ENCODE measurements at places on chromosomes 13 and 19.

DNA sequence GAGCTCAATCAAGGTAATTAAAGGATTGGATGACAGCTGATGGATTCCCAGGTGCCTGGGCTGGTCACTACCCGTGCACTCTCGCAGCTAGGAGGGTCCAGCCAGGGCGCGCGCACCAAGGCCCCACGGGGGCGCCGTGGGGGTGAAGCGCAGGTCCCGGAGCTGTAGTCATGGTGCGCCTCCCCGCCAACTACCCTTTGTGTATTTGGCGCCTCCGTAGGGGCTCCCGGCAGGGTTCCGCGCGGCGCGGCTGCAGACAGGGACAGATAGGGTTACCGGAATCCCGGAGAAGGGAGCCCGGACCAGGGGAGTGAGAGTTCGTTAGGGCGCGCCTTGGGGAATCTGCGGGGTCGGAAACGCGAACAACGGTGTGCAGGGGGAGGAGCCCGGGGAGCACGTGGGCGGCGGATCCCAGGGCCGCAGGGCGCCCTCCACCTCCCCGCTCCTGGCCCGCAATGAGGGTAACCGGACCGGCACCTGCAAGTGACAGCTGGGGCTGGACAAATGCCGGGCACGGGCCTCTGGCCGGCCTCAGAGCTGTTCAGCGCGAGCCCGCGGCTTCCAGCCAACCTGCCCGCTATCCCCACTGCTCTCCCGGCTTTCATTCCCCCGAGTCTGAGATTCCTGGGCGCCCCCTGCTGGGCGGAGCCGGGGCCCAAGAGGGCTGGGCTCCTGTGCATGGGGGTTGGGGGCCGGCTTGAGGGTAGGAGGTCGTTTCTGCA, 3.4 kb upstream of the PRAM1 start:
- peak; percentile 55 for DNase-seq

GRCh38 chr19:31261019-31261602, 88.1 kb downstream of the TSHZ3 start:
- DNase-seq = peak; percentile 15

GRCh38 chr13:46846726-46847125, 49.8 kb upstream of the ESD start:
- no peak for DNase-seq

DNA sequence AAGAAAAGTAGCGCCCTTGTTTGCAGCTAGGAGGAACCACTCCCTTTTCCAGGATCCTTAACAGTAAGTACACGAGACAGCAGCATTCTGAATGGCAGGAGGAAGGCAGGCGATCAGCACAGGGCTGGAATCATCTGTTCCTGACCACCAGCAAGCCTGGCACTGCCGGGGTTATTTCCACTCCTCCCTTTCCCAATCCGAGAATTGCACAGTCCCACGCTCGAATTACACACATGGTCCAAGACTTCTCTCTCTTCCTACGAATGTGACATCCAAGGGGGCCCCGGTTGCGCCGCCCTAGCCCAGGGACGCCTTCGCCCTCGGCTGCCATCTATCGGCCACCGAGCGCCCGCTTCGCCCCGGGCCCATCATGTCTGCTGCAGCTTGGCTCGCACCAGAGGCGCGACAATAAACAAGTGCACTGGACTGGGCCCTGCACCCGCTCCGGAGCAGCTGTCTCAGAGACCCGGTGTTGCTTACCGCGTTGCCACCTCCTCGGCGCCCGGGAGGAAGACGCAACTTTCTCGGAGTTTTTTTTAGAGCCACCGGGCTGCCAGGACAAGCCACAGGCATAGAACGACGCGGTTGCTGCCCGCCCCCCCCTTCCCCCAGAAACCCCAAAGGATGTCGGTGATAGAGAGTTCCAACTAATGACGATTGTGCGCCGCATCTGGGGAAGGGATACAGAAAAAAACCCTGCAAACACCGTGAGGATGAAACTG, at the start of gene SLITRK5:
SLITRK5 (plus strand) TSS at position 341 of the 722 bp plus-strand sequence. CDS start 4,018 bp downstream, outside the sequence.
- DNase-seq = peak; percentile 37

DNA sequence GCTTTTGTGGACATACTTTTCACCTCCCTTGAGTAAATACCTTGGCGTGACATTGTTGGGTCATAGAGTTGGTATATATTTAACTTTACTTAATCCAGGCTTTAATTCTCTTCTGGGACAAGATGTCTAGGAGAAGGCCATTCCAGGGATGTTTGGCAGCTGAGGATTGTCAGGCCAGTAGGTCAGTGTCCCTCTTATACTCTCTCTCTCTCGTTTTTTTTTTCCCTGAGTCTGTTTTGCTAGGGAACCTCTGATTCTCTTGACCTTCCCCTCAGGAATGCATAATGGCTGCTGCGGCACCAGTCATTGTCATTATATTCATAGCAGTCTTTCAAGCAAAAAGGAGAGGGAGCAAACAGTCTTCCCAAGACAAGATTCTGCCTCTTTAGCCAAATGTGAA, 48.8 kb downstream of the BICRA start:
- DNase-seq = no peak

DNA sequence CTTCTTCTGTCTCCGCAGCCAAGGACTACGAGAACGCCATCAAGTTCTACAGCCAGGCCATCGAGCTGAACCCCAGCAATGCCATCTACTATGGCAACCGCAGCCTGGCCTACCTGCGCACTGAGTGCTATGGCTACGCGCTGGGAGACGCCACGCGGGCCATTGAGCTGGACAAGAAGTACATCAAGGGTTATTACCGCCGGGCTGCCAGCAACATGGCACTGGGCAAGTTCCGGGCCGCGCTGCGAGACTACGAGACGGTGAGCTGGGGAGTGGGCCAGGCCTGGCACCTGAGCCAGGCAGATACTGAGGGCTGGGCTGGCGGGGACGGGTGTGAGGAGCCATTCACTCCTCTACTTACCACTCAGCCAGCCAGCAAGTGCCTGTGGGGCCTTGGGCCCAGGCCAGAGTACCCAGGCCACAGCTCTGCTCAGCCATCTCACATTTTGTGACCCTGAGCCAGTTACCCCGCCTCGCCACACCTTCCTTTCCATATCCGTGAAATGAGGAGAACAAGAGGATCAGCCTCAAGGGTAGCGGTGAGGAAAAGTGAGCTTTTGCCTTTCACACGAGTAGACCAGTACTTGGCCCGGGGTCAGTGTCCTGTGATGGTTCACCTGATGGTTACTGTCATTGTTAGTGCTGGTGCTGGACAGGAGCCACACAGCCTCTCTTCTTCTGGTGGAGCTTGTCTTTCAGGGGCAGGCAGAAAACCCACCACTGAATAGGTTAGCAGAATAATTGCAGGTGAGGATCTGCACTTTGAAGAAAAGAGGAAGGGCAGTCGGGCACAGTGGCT, 7.0 kb downstream of the PPP5C start:
- DNase-seq = no peak

GRCh38 chr13:62377838-62378237, 962.2 kb upstream of the PCDH20 start:
- DNase-seq = no peak

GRCh38 chr19:43555185-43555770, 20.0 kb downstream of the XRCC1 start:
- DNase-seq = peak; percentile 68

GRCh38 chr13:33649212-33649878, 168.6 kb upstream of the RFC3 start:
- DNase-seq = no peak

DNA sequence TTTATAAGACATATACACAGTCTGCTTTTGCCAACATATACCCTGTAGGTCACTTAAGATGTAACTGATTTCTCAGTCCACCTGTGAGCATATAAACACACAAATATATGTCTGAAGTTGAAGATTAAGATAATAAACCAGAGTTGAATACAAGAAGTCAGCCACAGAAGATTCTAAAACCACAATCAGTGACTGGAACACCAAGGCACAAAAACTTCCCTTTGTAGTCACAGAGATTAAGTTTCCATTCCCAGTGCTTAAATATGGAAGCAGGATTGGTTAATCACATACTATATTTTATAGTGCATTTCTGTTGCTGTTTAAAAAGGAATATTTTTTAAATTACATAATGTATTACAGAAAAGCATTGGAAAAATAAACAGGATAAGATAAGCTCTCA, 39.9 kb downstream of the MTMR6 start:
- no peak for DNase-seq

- no peak for DNase-seq
Measured at GRCh38 chr19:31073485-31074198, 275.6 kb downstream of the TSHZ3 start.

DNA sequence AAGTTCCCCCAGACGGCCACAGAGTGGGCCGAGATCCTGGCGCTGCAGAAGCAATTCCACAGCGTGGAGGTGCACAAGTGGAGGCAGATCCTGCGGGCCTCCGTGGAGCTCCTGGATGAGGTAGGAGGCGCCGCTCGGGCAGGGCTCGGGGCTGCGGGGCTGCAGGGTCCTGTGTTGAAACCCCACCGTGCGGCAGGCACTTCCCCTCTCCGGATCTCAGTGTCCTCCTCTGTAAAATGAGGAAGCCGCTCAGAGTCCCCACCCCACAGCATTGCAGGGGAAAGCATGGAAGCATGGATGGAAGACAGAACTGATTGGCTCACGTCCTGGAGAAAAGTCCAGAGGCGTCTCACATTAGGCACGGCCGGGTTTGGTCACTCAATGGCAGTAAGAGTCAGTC, 6.8 kb upstream of the SCN1B start:
- DNase-seq = no peak

GRCh38 chr19:1062387-1063029, 4.5 kb upstream of the ARHGAP45 start:
- no peak for DNase-seq

- no peak for DNase-seq
Measured at GRCh38 chr19:12800923-12801465, 606 bp downstream of the PRDX2 start.

GRCh38 chr13:45119469-45119990, 780 bp upstream of the GTF2F2 start:
- peak; percentile 59 for DNase-seq

- DNase-seq = no peak
Measured at GRCh38 chr19:47490847-47491246, 6.8 kb upstream of the KPTN start.

DNA sequence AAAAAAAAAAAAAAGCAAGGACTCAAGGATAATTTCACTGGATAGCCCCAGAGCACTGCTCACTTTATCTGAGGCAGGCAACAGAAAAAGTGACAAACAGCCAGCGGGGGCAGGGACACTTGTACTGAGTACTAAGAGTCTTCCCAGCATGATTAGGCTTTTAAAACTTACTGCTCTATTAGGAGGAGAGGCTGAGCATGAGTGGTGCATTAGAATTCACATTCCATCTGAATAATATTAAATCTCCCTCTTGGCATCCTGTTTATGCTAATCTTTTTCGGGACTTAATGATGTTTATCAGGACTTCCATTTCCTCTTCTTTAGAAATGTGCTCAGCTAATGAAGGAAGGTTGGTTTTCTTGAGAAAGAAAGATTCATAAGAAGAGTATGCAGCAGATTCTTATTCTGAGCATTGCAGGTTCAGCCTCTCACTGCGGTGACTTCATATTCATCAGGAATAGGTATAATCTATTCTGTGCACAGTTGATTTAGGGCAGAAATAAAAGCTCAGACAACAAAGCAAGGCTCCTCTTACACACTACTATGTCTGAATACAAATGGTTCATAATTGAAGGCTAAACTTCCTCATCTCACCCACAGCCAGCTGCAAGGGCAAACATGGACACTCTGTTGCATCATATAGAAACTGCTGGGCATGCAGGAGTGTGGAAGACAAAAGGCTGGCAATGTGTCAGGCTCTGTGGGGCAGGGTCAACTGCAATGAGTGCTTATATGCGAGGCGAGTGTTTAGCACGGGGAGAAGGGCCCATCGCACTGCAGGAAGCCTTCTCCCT, 107.0 kb downstream of the KL start:
- peak; percentile 34 for DNase-seq

DNA sequence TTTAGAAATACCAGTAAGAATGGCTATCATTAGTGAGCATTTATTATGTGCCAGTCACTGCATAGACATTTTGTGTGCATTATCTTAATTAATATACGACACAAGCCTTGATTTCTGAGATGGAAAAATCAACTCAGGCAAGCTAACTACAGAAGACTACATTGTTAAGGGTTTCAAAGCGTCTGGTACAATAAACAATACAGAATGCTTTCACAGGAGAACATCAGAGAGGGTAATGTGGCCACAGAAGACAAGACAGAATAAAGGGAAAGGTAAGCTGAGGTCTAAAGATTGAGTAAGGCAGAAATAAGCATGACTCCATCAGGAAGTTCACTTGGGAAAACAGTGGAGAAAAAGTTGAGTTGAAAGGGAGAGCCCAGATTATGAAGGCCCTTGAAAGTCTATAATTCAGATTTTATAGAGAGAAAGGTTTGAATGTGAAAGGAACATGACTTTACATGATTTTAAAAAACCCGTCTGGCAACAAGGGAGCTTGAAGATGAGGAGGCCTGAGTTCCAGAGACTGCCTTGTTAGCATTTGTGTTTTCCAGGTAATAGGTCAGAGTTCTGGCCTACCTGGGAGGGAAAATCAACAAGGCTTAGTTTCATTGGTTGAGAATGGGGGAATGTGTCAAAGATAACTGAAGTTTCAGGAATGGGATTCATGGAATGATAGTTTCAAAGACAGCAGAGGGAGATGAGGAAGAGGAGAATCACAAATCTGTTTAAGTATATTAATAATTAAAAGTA, 1.8 kb upstream of the MBNL2 start:
- DNase-seq = no peak

DNA sequence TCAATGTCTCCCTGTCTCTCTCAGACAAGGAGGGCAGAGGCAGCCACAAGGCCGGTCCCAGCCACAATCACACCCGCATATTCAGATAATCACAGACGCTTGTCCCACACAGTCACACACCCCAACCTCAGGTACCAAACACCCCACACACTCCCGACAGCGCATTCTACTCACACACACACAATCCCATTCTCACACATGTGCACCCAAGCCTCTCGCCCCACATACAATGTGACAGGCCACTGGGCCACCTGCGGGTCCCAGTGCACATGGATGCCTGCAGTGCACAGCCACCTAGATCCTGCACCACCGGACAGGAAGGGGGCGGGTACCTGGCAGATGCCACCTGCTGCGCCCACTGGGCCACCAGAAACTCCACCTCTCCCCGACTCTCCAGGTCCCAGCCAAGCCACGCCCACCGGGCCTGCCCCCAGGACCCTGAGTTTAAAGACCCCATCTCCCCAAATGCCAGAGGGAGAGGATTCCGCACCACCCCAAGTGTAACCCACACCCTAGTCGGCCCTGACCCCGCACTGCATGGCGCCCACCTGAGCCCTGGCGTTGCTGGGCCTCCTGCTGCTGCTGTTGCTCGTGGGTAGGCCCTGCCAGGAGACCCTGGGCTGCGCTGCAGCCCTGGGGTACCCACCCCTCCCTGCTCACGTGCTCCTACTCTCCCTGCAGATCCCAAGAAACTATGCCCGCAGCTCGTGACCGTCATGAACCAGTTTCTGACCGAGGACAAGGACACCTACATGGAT, 10.6 kb downstream of the SCGB2B2 start:
- DNase-seq = no peak

DNA sequence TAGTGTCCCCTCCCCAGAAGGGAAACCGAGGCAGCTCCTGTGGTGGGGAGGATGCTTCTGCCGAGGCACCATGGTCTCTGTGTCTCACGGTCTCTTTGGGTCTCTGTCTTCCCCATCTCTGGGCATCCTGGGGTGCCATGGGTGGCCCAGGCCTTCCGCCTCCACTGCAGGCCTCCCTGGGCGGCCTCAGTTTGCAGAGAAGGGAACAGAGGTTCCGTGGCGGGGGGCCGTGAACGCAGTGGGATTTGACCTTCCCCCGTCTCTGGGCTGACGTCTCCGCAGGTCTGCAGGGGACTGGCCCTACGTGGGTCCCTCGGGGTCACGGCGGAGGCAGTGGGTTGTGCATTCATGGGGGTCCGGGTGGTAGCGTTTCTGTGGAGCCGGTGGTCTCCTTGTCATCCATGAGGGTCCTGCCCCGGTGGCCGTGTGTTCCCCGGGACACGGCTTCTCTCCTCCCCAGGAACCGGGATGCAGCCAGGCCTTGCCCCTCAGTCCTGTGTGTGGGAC, 4.6 kb downstream of the EFNA2 start:
- no peak for DNase-seq

All from AG10803 (cell line).